Activated CD4-positive, CD25-positive, alpha-beta regulatory T cell (primary cell): ENCODE measurements at places on chromosomes 5 and 9.
A peak's percentile ranks its signal among the peaks of the same experiment; 100 is the strongest.

- no peak for DNase-seq
Observed at GRCh38 chr5:124453221-124454051, 293.0 kb downstream of the ZNF608 start.

DNA sequence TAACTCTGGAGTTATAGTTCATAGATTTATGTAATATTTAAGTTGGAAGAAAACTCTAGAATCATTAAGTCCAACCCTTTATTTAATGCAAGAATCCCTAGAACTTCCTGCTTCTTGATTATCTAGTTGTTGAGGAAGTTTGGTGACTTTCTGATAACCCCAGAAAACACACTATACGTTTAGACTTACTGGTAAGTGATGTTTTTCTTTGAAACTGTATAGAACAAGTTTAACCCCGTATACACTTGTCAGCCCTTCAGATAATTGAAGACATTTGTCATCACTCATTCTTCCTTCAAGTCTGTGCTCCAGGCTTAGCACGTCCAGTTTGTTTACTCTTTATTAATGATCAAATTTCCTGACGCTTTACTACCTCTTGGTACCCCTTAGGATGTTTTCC, 9.0 kb downstream of the NDUFS4 start:
- no peak for DNase-seq

GRCh38 chr9:122213589-122214413, 15.0 kb downstream of the LHX6 start:
- peak; percentile 15 for DNase-seq

DNA sequence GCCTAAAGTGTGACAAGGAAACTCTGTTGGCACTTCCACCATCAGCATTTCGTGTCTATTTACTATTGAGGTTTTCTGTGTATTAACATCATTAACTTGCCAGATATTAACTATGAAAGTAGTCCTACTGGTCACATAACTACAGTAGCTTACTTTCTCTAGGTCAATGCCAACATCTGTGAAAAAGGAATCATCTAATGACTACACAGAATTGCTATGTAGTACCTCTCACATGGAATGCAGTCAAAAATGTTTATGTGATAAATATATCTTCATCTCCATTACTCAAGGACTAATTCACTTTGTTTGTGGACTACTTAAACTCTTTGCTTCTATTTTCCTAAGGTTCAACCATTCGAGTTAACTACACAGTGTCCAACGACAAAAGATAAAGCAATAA, 2.1 kb downstream of the SCAI start:
- no peak for DNase-seq

GRCh38 chr5:2353871-2354440, 397.5 kb downstream of the IRX2 start:
- no peak for DNase-seq

DNA sequence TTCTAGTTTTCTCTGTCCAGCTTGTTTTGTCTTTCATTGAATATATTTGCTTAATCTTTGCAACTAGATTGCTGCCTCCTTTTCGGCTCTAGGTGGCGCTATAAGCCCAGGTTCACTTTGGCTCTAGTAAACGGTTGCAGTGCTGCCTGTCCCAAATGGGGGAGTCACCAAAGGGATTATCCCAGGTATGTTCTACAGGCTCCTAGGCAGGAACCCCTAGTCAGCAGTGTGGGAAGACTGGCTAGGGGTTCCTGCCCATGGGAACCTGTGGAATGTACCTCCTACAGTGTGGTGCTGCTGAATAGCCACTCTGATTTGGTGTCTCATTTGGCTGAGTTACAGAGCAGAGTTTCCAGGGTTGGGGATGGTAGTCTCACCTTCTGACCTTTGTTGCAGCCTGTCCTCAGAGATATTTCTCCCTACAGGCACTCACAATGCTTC, 85.2 kb downstream of the ARSB start:
- no peak for DNase-seq

GRCh38 chr5:123450114-123450513, 26.9 kb upstream of the CEP120 start:
- DNase-seq, result no peak

GRCh38 chr5:39340506-39340905, 23.8 kb downstream of the C9 start:
- DNase-seq, result no peak

GRCh38 chr9:91426123-91426745, 2.6 kb upstream of the NFIL3 start:
- no peak for DNase-seq

- DNase-seq, result no peak
Observed at GRCh38 chr5:118126159-118126558, 862.2 kb downstream of the DTWD2 start.

DNA sequence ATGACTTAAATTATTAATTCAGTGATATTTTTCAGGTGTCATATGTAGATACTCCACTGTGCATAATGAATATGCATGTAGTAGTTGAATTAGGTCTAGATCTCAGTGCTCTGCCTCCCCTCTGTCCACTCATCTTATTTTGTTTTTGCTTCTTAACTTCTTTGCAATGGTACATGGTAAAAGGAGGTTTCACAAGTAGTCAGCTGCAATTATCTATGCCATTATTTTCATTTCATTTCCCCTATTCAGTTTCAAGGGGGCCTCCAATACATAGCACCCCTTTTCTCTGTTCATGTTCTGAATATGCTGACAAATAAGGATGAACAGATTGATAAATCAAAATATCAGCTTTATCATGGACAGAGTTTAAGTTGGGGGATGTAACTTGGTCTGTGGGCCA, 511.6 kb upstream of the ZNF608 start:
- DNase-seq, result no peak

- DNase-seq, result no peak
Observed at GRCh38 chr5:124910354-124911016, 164.0 kb upstream of the ZNF608 start.

DNA sequence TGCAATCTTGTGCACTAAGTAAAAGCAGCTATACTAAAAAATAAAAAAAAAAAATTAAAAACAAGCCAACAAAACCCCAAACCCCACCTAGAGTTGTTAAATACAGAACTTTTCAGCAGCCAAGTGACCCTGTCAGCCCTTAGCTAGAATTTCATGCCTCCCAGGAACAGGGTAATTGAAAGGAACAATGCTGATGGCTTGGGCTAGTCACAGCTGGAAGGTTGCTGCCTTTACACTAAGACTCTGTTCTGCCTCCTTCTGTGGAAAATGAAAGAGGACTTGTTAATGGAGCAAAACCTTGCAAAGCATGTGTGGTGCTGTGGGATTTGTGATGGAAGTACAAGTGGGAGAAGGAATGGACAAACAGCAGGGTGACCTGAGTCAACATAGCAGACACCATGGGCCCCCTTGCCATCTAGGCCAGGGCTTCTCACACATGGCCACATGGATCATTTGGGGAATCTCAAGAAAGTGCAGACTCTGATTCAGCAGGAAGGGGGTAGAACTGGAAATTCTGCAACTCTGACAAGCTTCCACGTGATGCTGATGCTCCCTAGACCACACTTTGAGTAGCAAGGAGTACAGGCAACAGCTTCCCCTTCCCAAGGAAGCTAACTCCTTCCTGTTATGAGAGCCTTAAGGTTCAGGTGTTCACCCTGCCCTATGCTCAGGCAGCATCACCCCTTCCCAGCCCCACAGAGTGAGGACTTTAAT, 14.9 kb upstream of the TMEM252 start:
- no peak for DNase-seq

DNA sequence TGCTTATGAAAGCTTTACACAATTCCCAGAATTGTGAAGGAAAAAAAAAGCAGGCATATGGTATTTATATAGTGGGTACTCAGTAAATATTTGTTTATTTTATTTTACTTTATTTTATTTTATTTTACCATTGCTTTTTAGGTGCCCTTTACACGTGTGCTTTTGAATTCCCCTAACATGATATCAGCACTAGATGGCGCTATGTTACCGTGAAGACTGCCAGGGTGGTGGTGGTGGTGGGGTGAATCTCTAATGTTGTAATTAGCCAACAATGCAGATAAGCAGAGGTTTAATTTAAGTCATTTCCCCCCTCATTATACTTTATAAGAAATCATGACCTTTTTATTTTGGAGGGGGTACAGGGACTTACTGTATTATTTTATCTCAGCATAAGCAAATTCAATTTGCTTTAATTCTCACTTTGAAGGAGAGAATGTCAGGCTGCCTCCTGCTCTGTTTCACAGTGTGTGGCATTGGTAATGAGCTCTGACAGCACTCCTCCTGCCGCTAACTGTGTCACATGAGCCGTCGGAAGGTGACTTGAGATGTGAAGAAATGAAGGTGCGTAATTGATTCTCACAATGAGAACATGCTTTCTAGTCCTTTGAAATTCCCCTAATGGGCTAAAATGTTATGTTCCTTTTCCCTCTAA, 165.6 kb downstream of the YTHDC2 start:
- no peak for DNase-seq

DNA sequence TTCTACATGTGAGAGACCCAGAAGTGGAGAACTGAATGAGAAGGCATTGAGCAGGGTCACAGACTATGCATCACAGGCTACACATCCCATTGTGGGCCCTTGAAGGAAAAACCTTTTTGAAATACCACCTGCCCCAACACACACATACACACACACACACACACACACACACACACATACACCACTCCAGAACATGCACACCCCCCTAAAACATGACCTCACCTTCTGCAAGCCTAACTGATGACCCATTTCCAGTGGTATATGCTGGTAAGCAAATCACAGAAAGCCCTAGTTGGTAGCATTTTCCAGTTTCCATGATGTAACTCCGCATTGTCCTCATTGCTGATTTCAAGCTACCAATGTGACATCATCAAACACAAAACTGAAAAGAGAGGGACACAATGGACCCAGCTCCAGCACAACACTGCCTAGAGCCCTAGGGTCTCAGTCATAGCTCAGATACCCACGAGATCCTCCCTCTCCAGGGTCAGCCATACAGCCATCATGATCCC, 36.4 kb downstream of the THBS4 start:
- no peak for DNase-seq

DNA sequence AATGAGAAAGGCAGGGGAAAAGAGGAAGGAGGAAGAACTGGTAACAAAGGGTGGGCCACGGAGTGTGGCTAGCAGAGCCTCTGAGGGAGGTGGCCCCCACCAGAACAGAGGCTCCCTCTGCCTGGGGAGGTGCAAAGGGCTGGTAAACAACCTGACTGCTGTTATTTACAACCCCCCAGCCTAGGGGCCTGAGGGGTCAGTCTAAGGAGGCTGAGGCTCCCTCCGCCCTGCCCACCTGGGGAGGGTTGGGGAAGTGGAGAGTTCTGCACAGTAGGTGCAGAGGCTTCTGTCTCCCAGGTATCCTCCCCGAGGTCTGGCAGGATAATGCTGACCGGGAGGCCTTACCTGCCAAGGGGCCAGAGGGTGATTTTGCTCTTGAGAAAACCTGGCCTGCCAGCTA, 35.6 kb upstream of the SMU1 start:
- no peak for DNase-seq

DNA sequence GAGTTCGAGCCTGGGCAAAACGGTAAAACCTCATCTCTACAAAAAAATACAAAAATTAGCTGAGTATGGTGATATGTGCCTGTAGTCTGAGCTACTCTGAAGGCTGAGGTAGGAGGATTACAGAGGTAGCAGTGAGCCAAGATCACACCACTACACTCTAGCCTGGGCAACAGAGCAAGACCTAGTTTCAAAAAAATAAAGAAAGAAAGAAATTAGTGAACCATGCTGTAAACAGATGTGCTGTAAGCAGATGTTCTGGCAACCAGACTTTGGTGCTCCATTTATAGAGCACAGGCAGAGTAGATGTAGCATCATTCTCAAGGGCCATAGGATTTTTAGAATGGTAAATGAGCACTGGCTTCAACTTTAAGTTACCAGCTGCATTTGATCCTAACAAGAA, 115.4 kb downstream of the ST8SIA4 start:
- DNase-seq, result no peak

GRCh38 chr9:88173378-88173999, 35.2 kb upstream of the SPATA31C2 start:
- no peak for DNase-seq

GRCh38 chr9:87494970-87495471, 2.6 kb upstream of the DAPK1 start:
- no peak for DNase-seq

- no peak for DNase-seq
Observed at GRCh38 chr5:127358740-127359139, 68.1 kb downstream of the MEGF10 start.

GRCh38 chr5:77636641-77637169, 1.8 kb downstream of the OTP start:
- no peak for DNase-seq

- no peak for DNase-seq
Observed at GRCh38 chr5:32646061-32646969, 61.0 kb downstream of the SUB1 start.

GRCh38 chr5:60535198-60535597, 164.8 kb downstream of the DEPDC1B start:
- DNase-seq, result no peak

GRCh38 chr9:96615411-96615810, 4.2 kb downstream of the CDC14B start:
- no peak for DNase-seq

GRCh38 chr5:11007269-11007870, 246.3 kb upstream of the DAP start:
- no peak for DNase-seq

GRCh38 chr5:132416306-132417009, 46.9 kb downstream of the SLC22A5 start:
- no peak for DNase-seq
